Ureter (tissue), 1 donor: ENCODE measurements at places on chromosomes 4 and X. TPM values are rescaled to one million over a fixed set of nuclear protein-coding genes. Genes with fewer than 3 reads are reported as not detected.

DNA sequence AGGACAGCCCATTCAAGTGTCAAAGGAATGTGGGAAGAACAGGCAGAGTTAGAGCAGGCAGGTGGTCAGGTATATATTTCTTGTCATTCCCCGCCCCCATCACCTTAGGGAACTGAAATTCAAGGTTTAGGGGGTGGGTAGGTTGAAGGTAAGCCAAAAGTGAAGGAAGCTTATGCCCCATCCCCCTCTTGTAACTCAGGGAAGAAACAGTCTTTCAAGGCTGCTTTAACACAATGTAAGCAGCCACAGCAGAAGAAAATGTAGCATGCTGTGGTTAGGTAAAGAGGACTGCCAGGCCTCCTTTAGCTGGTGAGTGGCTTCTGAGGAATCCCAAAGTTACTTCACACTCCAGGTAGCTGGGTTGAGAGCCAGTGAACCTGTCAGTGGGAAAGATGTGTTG is 122.3 kb downstream of the RS1 start:
- DNase-seq, result no peak

- DNase-seq, result no peak
Measured at GRCh38 chr4:133641191-133641590, 492.1 kb downstream of the PCDH10 start.

- DNase-seq, result peak; percentile 62
Measured at GRCh38 chr4:18593297-18594002, 571.9 kb upstream of the LCORL start.

GRCh38 chr4:171067422-171067821 is 745.8 kb upstream of the GALNTL6 start:
- DNase-seq, result no peak

DNA sequence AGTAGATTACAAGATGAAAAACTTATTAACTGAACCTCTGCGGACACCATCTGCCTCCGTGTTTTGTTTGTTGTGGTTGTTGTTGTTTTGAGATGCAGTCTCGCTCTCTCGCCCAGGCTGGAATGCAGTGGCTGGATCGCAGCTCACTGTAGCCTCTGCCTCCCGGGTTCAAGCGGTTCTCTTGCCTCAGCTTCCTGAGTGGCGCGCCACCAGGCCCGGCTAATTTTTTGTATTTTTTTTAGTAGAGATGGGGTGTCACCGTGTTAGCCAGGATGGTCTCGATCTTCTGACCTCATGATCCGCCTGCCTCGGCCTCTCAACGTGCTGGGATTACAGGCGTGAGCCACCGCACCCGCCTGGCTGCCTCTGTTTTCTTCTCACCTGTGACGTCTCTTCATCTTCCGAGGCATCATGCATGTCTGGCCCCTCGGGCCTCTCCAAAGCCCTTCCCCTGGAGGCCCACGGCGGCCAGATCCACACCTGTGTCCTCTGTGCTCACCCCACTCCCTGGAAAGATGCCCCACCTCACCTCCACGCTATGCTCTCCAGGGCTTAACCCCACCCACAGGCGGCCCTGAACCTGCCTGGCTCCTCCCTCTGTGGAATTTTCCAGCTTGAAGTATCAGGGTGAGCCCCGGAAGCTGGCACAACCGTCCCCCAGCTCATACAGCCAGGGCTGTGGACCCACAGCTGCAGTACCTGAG is 77.0 kb upstream of the MXD4 start:
- peak; percentile 38 for DNase-seq

DNA sequence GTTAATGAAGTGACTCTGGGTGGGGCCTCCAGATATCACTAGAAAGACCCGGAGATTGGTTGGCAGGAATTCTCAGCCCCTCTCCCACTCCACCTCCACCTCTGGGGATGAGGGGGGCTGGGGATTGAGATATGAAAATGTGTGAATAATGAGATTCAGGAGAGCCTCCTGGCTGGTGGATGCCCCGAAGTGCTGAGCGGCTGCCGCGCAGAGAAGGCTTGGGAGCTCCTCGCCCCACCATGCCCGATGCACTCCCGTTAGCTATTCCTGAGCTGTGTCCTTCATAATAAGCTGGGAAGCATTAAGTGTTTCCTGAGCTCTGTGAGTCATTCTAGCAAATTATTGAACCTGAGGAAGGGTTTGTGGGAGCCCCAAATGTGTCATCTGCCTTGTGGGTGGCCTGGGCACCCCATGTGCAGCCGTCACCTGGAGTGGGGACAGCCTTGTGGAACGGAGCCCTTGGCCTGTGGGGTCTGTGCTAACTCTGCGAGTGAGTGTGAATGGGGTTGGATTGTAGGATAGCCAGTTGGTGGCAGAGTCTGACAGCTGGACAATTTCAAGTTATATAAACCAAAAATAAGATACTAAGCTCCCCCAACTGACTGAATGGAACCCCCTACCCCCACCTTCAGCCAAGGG is 4.4 kb upstream of the MAEA start:
- no peak for DNase-seq

DNA sequence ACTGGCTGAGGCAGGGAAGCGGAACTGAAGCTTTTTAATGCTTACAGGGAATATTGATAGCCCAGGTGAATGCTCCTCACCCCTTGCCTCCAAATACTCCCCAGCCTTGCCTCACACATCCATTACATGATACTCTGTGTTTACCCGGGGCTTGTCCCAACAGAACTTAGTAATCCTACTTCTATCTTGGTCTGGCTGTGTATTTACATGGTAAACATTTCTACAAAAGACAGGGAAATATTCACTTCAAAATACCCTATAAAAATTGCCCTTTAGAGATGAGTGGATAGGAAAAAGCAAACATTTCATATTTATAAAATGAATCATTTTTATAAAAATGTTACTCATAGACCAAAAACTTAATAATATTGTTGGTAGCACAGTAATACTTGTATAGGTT is 120.1 kb downstream of the NHS start:
- DNase-seq, result no peak

DNA sequence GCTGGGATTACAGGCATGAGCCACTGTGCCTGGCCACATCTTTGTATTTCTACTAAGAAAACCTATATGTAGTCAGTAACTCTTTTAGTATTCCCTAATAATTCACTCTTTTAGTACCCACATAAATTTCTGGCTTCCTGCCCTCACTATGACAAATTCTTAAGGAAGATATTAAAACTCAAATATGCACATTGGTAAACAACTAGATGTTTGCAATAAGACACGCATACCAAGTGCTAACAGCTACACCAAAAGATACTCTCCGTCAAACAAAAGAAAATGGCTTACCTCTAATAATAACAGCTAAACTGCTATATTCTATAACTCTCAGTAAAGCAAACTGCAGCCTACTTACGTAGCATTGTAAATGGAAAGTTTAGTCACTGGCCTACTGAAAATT is 6.3 kb downstream of the UBA6 start:
- DNase-seq, result no peak

- DNase-seq, result peak; percentile 87
Measured at GRCh38 chr4:138680989-138681604, 334.5 kb upstream of the NOCT start.

DNA sequence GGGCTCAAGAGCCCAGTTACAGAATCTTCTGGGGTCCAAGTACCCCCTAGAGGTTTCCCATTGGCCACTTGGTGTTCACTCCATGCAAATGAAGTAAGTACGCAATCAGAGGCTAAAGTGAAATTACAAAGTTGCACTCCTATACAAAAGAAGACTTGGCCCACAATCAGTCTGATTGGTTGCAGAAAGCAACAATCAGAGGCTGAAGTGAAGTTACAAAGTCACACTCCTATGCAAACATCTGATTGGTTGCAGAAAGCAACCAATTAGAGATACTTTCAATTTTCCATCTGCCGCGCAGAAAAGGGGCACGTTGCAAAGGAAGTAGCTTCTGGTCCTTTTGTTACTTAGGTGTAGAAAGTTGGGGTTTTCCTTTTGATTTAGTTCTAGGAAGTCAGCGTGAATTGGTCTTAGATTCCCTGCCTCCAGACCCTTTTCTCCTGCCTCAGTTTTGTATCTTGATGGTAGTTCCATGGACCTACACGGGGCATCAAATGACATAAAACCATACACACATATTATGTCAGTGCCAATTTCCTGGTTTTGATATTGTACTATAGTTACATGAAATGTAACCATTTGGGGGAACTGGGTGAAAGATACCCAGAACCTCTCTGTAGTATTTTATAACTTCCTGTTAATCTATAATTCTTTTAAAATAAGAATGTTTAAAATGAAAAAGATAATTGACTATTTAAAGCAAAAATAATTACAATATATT is 12.4 kb upstream of the PIN4 start:
- no peak for DNase-seq

DNA sequence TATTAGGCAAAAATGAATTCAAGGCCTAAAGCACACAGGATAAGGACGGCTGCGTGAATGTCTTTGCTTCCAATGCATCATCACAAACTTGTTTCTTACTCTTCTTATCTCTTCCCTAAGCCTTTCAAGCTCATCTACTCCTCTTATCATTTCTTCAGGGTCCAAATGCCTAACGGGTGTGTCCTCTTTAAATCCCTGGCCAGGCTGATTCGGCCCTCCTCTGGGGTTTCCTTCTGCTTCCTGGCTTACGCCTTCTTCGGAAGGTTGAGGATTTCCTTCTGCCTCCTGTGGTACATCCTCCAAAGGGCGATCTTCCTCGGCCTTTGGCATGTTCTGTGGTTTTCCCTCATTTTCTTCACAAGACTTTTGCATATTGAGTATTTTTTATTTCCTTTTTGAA is 1.3 kb downstream of the TCEAL8 start:
- DNase-seq, result no peak

GRCh38 chrX:69031971-69032391 is 133.3 kb downstream of the PJA1 start:
- peak; percentile 23 for DNase-seq

DNA sequence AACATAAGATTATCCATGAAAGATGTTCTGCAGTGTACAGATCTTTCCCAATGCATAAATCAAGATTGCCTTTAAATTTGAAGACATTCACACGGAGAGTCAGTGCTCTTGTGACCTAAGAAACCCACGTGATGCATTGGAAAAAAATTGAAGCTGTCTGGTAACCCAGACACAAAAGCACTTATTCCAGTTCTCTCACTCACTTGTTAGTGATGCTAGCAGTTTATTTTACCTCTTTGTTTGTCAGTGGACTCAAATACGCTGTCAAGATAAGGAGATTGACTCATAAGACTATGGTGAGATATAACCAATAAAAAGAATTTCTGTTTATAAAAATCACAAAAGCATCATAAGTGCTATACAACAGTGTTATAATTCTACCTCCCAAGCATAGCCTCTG is 245.8 kb upstream of the SMIM31 start:
- DNase-seq, result no peak

DNA sequence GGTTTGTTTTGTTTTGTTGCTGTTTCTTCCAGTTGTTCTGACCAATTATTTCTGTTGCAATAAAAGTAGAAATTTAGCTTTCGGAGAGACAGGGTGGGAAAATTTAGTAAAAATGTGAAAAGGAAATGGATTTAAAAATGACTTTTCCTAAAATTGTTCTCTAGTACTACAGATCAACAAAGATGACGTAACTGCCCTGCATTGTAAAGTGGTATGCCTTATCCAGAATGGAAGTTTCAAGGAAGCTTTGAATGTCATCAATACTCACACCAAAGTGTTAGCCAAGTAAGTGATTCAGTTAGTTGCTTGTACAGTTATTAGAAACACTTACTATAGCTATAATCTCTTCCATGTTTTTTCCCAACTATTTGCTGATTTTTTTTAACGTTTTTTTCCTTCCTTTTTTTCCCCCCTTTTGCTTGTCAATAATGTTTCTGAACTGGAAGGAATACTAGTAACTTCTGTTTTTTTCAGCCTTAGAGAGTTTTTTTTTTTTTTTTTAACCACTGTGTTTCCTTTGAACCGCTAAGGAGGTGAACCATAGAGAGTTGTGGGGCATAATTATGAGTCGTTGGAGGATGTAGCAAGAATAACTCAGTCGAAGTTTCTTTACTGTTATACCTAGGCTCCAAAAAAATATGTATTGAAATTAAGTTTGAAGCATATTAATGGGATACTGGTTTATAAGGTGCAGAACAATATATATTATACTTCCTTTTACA is 2.2 kb downstream of the SRP72 start:
- no peak for DNase-seq

DNA sequence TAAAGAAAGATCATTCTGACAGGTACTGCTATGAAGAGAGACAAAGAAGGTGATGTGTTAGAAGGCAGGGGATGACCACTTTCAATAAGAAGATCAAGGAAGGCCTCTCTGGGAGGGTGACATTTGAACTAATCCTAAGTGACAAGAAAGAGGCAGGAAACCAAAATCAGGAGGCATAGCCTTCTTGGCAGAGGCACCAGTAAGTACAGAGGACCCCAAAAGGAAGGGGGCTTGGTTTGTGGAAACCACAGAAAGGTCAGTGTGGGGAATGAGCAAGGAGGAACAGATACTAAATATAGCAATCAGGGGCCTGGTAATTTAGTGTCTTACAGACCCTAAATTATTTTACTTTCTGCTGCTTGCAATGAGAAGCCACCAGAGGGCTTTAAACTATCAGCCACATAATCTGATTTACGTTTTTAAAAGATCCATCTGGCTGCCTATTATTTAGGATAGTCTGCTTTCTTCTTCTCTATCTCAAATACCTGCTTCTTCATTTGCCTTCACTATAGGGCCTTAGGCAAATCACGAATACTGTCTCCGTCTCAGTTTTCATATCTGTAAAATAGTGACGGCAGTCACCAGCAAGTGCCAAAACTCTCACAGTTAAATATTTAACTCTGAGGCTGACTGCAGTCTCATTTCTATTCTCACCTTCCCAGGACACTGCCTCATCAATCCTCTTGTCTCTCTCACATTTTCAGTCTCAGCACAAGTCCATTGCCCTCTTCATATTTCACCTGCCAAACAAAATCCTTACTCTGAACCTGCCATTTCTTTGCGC is 16.7 kb downstream of the NR3C2 start:
- DNase-seq, result no peak

GRCh38 chr4:140255467-140255866 is 101.5 kb upstream of the MAML3 start:
- no peak for DNase-seq

DNA sequence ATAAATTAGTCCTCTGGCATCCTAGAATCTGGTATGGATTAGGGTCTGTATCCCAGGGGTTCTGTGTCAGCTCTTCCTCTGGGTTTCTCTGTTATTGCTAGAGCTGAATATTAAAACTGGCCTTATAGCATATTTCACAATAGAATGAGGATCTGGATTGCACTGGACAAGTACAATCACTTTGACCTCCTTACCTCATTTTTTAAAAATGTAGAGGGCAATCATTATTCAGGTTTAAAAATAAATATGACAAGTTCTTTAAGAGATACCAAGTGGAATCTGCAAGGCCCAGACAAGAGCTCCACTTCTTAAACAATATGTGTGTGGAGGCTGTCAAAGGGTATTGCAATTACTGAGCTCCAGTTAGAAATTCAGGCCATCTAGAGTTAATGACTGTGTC is 1.4 kb downstream of the PALLD start:
- no peak for DNase-seq

The KCNIP4 gene
- 1.7 TPM for total RNA-seq

The RIPPLY1 gene
- not detected for total RNA-seq

The SPANXA1 gene
- not detected for total RNA-seq

The FGA gene
- total RNA-seq, result 1.2 TPM

The UGT2B15 gene
- total RNA-seq, result 0.47 TPM

The MRFAP1L1 gene
- 52.5 TPM for total RNA-seq
